NCI-H2171 (cell line): ENCODE measurements at places on chromosomes 16 and 17.

GRCh38 chr17:18027280-18027679, 11.7 kb downstream of the ATPAF2 start:
- no peak for DNase-seq

- DNase-seq, result no peak
These were observed 377.2 kb downstream of the WWOX start for GRCh38 chr16:78476615-78477014.

DNA sequence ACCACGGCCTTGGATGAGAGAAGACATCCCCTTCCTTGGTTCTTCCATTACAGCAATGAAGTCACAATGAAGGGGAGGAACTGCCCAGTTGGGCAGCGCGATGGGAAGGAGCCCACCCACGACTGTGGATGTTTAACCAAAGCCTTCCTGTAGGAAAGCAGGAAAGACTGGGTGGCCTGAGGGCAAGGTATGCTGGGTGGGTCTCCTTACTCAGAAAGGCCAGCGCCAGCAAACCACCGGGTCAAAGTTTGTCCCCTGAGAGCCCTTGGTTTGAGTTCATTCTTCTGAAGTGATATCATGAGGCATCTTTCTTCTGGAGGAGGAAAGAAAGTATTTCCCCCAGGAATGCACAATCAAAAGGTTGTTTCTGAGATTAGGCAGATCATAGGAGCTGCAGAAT, 105.2 kb downstream of the C16orf95 start:
- no peak for DNase-seq

GRCh38 chr16:10918294-10919002, 23.8 kb downstream of the DEXI start:
- DNase-seq, result peak; percentile 48

GRCh38 chr17:33290253-33290652, 2.8 kb downstream of the ASIC2 start:
- no peak for DNase-seq

DNA sequence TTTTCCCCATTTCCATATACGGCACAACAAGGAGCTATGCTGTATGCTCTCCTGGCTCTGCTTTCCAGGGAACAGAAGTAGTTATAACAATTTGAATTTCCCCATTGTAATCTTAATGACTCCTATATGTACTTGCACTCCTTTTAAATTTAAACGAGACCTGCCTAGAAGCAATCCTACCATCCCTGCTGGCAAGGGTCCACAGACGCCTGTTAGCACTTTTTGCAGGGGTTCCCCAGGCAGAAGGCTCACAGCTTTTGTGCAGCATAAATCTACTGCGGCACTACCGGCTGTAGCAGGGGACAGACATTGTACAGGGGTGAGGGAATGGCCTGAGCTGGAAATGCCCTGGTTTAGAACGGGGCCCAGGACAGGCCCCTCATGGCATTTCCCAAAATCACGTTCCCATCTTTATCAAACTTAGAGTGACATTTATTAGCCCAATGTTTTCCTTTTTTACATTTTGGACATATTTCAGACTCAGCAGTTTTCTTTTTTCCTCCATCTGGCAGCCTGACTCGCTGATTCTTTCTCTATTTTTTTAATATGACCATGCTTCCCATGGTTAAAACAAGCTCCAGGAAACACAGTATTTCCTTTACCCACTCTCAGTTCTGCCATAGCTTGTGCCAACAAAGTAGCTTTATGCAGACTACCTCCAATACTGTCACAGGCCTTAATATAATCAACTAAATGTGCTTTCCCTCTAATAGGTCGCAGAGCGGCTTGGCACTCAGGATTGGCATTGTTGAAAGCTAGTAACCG, 35.4 kb upstream of the USP22 start:
- no peak for DNase-seq

- no peak for DNase-seq
These were observed 20.7 kb downstream of the ADAP2 start for GRCh38 chr17:30942308-30943079.

GRCh38 chr17:42835732-42836131, 2.5 kb downstream of the PSME3 start:
- DNase-seq, result no peak

DNA sequence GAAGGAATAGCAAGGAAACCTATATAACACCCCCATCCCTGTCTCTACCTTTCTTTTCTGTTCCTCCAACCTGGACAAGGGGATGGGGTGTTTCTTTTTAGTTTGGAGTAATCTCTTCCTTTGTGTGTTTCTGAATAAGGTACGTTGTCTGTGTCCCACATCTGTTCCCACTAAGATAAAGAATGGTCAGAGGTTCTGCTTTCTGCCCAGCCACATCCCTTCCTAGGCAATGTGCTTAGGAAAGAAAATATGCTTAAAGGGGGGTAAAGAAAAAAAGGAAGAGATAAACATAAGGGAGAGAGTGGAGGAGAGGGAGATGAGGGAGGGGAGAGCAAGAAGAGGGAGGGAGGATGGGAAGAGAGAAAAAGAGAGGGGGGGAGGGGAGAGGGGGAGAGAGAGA, 35.1 kb downstream of the SLC6A2 start:
- DNase-seq, result no peak

DNA sequence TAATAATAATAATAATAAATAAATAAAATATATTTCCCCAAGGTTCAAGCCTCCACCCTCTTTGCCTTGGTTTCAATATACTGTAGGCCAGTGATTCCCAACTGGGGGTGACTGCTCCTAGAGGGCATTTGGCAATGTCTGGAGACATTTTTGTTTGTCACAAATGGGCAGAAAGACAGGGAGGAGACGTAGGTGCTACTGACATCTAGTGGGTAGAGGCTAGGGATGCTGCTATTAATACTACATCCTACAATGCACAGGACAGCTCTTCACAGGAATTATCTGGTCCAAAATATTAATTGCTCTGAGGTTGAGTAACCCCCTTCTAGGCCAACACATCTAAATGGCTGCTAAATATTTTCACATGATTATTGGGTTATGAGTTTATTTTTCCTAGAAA, 12.8 kb upstream of the PRR14 start:
- peak; percentile 36 for DNase-seq

GRCh38 chr17:1447052-1447451, 9.0 kb downstream of the CRK start:
- no peak for DNase-seq

- DNase-seq, result peak; percentile 53
These were observed 3.8 kb upstream of the TAC4 start for GRCh38 chr17:49851387-49852291.

- no peak for DNase-seq
These were observed 572.2 kb upstream of the SOX9 start for GRCh38 chr17:71548540-71549190.

DNA sequence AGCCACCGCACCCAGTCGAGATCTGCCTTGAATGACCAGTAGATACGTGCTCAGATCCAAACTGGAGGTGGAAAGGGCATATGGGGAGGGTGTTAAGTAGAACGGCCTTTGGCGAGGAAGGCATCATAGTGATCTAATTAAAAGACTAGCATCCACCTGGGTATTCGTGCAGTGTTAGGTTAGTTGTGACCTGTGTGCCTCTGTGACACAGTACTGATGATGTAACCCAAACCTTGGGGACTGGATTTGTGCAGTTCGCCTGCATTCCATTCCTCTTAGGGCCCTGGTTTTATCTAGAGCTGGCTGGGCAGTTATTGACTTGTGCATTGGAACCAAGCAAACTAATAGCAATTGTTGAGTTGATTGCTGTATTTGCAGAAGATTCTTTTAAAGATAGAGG, 47.9 kb downstream of the SNX29 start:
- DNase-seq, result no peak

DNA sequence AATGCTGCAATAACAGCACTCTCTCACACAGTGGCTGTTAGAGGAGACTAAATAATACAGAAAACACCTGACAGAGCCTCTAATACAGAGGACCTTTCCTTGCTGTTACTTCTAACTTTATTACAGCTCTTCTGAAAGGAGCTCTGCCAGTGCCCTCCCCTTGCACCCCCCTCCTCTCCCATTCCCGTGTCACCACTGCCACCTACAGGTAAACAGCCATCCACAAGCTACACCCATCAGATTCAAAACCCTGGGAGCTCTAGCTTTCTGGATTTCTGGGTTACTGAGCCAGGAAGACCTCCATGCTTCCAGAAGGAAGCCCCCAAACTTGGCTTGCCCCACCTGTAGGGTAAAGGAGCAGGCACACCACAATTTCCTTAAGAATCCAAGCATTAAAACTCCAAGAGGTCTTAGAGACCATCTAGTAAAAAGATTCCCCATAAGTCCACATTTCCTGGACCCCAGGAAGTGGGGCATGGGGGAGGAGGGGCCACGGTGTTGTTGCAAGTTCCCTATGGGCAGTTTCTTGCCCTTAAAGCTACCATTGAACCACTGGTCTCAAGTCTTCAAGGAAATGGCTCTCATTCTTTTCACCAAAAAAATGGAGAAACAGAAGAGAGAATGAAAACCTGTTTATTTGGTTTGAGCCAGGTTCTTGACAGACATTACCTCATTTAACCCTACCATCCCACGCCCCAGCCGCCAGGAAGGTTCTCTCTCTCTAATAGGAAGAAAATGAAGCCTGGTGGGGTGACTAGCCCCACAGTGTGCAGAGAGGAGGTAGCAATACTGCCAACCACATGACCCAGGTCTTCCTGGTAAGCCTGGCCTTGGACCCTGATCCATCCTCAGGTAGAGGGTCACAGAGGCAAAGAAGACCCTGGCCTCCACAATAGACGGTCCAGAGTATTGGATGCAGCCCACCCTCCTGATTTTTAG, 52.8 kb downstream of the TOM1L2 start:
- peak; percentile 65 for DNase-seq

DNA sequence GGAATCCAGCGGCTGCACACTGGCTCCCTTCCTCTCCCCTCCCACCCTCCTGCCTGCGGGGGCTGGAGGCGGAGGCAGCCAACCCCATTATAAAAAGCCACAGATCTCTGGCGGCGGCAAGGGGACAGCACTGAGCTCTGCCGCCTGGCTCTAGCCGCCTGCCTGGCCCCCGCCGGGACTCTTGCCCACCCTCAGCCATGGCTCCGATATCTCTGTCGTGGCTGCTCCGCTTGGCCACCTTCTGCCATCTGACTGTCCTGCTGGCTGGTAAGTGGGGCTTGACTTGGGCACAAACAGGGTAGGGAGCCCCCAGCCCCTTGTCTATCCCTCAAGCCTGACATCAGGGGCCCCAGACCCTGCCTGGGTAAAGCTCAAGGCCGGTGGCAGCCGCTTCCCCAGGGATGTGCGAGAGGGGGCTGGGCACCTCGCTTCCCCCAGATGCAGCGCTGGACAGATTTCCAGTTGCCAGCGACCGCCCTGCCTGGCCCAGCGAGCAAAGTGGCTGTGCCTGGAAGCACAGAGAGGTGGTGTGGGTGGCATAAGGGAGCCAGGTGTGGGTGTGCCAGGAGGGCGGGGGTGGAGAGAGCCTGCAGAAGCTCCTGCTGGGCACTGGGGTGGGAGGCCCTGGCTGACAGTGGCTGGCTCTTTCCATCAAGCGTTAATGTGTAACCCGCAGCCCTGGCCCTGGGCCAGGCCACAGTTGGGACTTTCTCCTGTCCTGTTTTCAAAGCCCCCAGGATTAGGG, at the start of gene CX3CL1:
TSS of gene CX3CL1 (plus strand) at position 119 of the 745 bp plus-strand sequence. CDS start at position 198, 79 bp downstream.
- DNase-seq, result peak; percentile 15

DNA sequence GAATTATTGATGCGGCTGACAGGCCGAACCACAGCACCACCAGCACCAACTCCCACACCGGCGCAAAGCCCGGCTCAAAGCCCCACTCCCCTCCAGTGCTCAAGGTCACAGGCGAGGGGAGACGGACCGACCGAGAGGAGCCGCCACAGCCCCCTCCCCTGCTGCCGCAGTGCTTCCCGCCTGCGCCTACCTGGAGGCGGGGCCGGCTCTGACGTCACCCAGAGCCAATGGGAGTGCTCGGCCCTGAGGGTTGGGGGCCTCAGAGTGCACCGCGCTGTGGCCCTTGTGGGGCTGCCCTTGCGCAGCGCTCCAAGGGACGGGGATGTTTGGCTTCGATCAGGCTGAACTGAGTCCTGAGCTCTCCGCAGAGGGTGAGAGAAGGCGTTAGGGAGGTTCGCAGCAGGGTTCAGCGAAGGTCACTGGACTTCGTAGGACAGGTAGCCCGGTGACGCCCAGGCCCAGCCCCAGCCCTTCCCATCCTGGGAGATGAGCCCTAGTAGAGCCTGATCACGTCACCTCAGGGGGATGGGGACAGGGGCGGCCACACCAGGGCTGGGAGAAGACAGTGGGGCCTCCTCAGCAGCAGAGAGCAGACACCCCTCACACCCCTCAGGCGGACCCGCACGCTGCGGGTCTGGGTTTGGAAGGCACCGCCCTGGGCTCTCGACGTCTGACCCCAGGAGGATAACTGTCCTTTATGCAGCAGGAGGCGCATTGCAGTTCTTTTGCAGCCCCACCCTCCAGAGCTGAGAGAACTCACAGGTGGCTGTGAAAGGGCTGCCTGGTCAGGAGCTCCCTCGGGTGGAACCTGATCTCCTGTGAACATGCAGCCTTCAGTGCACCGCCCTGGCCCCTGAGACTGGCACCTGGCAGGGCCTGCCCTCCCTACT, 1.5 kb downstream of the NDRG4 start:
- peak; percentile 74 for DNase-seq

DNA sequence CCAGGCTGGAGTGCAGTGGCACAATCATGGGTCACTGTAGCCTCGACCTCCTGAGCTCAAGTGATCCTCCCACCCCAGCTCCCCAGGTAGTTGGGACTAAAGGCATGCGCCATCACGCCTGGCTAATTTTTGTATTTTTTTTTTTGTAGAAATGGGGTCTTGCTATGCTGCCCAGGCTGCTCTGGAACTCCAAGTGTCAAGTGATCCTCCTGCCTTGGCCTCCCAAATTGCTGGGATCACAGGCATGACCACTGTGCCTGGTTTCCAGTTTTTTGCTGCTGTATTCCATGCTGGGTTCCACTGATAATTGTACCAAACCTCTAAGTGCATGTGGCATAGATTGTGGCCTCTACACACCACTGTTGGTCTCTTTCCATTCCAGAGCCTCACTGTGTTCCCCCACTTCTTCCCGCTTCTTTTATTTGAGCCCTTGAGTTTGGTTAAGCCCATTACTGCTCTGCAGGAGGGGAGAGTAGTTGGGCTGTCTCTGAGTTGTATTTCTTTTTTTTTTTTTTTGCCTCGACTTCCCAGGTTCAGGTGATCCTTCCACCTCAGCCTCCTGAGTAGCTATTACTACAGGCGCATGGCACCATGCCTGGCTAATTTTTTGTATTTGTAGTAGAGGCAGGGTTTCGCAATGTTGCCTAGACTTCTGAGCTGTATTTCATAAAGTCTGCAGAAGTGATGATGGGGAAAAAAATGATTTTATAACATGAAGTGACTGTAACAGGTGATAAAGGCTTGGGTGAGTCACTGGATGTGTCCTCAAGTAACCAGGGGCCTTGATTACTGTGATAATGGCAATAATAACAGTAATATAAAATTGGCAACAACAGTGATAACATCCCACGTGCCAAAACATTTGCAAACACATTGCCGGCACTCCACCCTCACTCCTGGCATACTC, 30.0 kb downstream of the EEF2K start:
- DNase-seq, result no peak
